ENCODE measurements at places on chromosomes 1 and 21. TPM values are rescaled to one million over a fixed set of nuclear protein-coding genes. Genes with fewer than 3 reads are reported as not detected.

The BNIPL gene
- 0.52 TPM for total RNA-seq

The CRP gene
- not detected for total RNA-seq

The RORC gene
- total RNA-seq, result 8.9 TPM

The CRABP2 gene
- total RNA-seq, result 57.4 TPM

The SELP gene
- total RNA-seq, result 0.52 TPM

The AADACL3 gene
- not detected for total RNA-seq
